ENCODE measurements at places on chromosomes 5 and 9.

DNA sequence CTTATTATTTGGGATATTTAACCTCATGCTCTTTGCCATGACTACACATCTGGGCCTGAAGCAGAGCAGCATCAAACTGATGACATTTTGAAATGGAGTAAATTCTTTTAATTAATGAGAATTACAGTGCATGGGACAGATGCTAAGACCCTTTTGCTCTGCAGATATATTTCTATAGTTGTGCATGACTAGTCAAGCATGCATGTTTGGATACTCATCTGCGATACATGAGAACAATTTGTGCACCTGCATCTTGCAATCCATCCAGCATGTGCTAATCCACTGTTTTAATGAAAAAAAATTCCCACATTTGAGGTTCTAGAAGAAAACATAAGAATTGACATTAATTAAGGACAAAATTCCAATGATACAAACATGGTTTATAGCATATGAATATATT is 1047.6 kb upstream of the ACO1 start:
- DNase-seq = no peak

DNA sequence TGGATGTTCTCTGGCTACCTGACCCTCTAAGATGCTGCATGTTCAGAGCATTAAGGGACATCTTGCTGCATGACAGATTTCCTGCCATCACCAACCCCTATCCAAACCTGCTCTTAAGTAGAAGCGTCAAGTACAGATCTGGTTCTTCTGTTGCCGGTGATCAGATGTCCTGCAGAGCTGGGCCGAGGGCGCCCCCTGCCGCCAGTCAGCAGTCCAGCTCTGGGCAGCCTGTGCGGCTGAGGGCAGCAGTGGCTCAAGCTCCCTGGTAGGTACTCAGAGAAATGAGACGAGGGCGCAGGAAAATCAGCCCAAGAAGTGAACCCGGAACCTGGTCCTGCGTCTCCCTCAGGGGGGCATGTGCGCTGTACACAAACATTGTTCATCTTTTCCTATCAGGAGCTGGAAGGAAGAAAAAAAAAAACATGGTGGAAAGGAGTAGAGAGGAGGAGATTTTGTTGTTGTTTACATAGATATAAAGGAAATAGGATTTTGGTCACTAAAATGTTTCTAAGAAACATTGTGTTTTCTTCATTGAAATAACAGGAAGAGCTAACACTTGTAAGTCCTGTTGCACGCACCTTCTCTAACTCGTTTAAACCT is 95.8 kb downstream of the CFAP90 start:
- DNase-seq = no peak

GRCh38 chr9:36813154-36813553 is 220.9 kb downstream of the PAX5 start:
- no peak for DNase-seq

DNA sequence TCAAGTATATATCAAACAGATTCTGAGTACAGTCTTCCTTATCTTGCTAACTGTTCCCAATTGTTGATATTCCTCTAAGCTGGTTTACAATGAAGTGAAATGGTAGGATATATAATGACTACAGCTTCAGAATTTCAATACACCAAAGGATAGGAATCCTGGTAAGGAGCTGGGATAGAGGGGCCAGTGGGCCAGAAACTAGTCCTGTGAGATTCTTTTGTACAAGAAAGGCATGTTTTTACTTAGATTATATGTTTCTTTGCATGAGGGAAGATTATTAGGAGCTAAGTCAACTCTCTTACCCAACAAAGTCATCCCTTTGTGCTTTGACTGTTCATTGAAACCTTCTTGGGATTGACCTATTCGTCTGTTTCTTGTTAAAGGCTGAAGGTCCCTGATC is 435.7 kb downstream of the PLK2 start:
- DNase-seq = no peak

GRCh38 chr5:42109006-42109572 is 184.0 kb downstream of the FBXO4 start:
- DNase-seq = no peak

- DNase-seq = no peak
Measured at GRCh38 chr5:159242656-159243055, 20.4 kb upstream of the UBLCP1 start.
